ENCODE measurements at places on chromosomes 11 and 22.
A peak's percentile ranks its signal among the peaks of the same experiment; 100 is the strongest.

DNA sequence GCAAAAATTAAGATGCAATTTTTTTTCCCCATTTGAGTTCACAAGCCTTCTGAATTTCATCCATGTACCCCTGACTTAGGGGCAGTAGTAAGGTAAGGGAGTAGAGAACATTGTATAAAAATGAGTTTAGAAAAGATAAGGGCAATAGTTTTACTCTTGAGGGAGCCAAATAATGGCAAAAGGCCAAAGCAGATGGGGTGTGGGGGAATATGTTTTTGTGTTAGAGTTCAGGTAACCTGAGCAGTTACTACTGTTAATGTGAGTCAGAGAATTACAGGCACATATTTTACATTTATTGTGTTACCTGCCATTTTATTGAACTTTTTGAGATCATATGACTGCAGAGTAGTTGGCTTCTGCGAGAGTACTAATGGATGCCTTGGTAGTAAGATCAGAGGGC lies 3.1 kb downstream of the EED start:
- DNase-seq: no peak

- DNase-seq: no peak
These were observed 62.5 kb upstream of the CRTAM start for GRCh38 chr11:122775675-122776271.

DNA sequence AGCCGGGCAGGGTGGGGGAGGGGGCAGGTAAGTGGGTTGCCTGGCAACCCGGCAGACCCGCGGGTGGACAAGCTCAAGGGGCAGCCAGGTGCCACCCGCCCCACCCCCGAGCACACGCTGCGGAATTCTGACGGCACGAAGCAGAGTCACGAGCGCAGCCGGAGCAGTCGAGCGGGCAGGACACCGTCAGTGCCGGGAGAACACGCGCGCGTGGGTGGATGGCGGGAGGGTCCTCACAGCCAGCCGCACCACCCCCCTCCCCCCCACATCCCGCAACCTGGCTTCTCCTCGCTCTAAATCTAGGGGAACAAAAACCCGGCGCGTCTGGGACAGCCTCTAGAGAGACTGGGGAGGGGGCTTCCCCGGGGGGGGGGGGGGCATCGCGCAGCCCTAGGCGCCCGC lies 133.1 kb upstream of the HSD17B12 start:
- DNase-seq: no peak

DNA sequence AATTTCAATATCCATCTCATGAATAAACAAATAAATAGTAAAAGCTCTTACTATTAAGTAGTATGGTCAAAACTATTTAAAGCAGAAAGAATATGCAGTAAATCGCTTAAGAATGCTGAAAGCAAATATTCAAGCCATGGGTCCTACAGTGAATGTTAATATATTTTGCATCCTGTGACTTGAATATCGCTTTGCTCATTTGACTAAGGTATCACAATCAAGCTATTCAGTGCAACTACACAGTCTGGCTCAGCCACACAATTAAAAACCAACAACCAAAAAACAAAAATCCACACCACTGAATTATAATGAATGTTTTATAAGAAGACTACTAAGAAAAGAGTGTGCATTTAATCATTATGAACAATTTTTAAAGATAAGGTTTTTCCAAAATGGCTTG lies 45.3 kb downstream of the RAB6A start:
- DNase-seq: no peak

DNA sequence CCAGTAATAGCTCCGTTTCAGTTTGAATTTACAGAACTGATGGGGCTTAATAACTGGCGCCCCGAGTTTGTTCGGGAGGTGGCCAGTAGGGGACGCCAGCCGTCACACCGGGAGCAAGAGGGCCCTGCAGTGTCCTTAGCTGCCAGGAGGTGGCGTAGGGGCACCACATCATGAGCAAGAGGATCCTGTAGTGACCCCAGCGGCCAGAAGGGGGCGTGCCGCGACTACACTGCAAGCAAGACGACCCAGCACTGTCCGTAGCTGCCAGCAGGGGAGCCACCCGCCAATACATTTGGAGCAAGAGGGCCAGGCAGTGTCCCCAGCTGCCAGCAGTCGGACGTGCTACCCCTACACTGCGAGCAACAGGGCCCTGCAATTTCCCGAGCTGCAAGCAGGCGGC lies 663.7 kb upstream of the B3GAT1 start:
- no peak for DNase-seq

- DNase-seq: no peak
These were observed 56.4 kb downstream of the NECTIN1 start for GRCh38 chr11:119672597-119672996.

DNA sequence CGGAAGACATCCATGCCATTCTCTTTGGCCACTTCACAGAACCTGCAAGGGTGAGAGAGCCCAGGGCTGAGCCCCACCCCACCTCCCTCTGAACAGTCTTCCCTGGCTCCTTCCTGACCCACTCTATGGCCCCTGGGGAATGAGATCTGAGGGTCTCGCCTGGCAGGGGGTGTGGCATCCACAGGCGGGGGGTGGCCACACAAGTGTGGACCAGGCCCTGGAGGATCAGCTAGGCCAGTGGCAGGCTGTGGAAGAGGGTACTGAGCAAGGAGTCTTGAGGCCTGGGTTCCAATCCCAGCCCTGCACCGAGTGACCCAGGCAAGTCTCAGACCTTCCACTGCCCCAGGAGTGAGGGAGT lies 5.6 kb upstream of the LRFN4 start:
- DNase-seq: no peak

DNA sequence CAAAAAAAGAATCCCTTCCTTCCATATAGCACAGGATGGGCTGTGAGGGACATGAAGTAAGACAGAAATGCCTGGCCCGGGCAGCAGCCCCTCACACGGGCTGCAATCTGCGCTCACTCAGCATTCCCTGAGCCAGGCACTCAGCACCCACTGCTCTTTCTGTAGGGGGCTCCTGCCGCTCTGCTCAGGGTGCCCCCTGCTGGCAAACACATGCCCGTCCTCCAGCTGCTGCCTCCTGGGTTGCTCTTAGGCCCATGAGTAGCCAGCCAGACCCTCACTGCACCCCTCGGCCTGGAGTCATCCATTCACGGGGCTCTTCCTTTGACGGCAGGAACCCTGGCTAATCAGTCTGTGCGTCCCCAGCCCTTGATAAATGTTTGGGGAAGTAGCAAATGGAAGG lies 6.9 kb downstream of the MCAT start:
- DNase-seq: no peak

GRCh38 chr11:11588891-11589290 lies 32.9 kb downstream of the GALNT18 start:
- no peak for DNase-seq

DNA sequence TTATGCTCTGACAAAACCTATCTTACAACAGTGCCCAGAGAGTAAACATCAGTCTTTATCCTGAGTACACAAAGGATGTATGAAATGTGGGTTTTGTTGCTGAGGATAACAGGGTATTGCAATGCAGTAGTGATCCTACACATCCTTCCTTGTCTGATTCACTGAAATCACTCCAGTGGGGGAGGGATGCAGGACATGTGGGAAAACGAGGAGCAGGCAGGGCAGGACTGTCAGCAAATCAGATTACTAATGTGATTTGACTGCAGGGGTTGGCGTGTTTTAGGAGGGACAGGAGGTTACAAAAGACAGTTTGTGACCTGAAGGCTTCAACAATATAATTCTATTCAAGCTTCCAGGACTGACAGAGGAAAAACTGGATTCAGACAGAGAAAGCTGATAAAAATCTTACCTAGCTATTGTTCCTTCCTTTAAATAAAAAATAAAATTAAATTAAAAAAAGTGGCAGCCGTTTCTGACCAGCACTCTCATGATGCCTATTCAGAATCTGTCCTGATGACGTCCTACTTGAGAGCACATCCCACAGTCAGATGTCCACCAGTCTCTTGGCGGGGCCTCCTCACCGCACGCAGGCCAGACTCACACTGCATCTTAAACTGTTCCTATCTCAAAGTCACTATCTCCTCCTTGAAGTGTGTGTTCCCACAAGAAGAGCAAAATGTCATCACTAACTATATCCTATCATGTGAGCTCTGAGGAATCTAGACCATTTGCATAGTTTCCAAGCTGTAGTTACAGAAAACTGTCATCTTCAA lies 50.6 kb upstream of the MN1 start:
- no peak for DNase-seq

DNA sequence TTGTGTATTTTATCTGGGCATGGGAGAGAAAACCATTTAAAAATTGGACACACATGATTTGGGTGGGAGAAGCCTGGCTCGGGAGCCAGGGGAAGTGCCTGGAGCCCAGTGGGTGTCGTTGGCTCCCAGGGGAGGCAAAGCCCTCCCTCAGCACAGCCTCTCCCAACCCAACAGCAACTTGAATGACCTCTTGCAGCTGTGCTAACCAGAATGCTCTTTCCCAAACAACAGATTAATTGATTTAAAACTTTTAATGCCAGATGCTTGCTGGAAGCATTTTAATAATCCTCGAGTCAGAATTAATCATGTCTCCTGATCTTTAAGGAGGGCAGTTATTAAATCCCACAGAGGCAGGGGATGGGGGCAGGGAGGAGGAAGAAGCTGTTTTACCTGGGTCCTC lies 401.6 kb downstream of the BUD13 start:
- no peak for DNase-seq

GRCh38 chr22:18023509-18024275 lies 669 bp downstream of the MICAL3 start:
- DNase-seq: peak; percentile 52

DNA sequence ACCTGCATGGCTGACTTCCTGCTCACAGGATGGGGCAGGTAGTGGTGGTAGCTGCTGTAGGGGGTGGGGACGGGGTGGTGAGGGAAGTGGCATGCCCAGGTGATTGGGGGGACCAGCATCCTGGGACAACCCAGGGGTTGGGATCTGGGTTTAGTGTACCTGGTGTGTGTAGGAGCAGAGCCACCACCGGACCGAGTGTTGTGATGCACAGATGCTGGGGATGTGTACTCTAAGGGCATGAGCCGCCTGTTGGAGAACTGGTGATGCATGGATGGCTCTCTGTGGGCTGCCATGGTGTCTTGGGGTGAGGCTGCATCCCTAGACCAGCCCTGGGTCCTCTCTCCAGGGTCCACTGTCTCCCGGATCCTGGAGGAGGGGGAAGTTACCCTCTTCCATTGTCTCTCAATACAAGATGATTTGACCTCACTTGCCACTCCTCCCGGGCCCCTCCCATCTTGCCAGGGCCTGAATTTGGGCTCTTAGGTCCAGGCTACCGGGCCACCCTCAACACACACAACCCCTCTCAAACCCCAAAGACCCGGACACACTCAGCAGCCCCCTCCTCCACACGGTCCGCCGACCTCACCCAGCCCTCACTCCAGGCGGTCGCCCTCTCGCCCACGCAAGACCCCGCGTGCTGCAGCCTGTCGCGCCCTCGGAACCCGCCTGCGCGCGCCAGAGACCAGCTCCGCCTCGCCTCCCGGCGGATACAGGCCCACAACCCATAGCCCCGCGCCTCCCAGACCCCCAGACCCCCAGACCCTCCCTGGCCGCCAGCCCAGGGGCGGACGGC lies 619 bp downstream of the LRRC75B start:
- DNase-seq: no peak

DNA sequence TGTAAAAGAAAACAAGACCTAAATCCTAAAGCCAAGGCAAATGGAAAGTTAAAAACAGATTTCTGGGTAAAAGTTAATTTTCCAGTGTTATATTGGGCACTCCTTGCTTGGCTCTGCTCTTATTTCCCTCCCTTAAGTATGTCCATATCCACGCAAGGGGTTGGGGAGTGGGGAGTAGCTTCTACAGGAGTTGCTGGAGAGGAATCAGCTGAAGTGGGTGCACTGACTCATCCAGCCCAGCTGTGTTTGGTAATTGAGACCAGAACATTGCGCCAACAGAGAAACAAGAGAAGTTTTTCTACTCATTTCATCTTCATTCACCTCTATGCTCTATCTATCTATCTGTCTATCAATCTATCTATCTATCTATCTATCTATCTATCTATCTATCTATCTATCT lies 298.4 kb upstream of the PDGFD start:
- no peak for DNase-seq

GRCh38 chr11:100445231-100445735 lies 241.8 kb upstream of the ARHGAP42 start:
- peak; percentile 32 for DNase-seq

DNA sequence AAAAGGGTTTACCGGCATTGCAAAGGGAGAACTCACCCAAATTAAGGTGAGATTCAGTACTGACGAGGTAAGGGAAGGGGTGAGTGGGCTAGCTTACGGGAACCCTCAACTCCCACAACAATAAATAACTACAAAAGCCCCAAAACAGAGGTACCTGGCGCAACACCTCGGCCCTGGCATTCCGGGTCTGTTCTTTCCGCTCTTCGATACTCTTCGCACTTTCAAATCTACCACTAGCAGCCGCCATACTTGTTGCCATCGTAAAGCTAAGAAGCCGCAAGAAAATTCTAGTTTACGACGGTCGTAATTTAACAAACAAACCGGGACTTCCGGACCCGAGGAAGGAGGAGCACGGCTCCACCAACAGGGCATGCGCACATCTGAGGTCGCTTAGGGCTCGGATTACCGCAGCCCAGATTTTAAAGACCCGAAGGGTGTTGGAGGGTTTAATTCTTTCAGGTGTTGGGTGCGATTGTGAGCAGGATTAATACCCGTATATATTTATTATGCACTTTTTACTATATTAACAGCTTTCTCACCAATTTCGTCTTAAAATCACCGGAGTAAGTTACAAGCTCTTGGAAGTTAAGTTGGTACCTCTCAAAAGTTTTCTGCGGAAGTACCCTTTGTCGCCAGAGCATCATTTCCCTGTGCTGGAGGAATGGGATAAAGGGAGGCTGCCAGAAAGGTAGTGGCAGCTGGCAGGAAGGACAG lies at the start of gene CWF19L2:
TSS of gene CWF19L2 (minus strand) at position 268 of the 714 bp plus-strand sequence. CDS start at position 259, 9 bp downstream.
- DNase-seq: peak; percentile 97

DNA sequence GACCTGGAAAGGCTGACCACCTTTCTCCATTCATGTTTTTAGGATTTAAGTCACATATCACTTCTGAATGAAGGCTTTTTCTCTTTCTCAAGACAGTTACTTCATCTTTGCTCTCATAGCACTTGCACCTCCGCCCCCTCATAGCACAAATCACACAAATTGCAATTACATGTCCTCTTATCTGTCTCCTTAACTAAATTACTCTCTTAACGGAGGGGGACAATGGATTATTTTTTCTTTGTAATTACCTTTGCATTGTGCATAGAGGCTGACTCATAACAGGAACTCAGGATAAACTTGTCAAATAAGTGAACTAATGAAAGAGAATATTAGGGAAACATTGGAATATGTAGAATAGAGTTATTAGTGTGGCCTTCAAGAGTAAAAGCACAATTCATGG lies 94.7 kb downstream of the MUC15 start:
- no peak for DNase-seq

All from hippocampal formation (tissue), 2 donors.